ENCODE measurements at places on chromosomes 1 and 21.

- no peak for DNase-seq
These were observed 26.9 kb downstream of the SOD1 start for GRCh38 chr21:31686272-31686915.

DNA sequence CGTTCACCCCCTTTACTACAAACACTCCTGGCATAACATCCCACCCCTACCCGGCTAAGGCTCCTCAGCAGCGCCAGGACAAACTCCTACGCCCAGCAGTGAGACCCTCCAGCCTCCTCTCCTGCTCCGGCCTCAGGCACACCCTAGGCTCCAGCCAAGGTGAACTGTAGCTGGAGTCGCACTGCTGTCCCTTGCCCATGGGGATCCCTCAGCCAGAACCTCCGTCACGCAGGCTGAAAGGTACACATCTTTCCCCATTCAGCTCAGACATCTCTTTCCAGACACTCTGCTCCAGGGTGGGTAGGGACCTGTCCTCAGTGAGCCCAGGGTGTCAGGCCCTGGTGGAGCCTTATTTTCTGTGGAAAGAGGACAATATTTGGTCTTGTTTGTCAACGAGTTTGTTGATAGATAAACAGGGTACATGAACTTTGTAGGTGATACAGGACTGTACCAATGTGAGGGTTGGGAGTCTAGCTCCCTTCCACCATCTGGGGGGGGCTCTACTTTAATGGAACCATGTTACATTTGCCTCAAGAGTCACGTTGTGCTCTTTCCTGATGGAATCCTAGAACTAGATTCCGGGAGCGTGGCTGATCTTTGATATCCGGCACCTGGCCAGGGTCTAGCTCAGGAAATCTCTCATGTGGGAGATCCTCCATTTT, 56.5 kb upstream of the SSBP3 start:
- DNase-seq = no peak

- no peak for DNase-seq
These were observed 1331.1 kb downstream of the MRPL39 start for GRCh38 chr21:24276204-24276603.

GRCh38 chr1:231631717-231632116, 5.1 kb downstream of the DISC1 start:
- DNase-seq = no peak

DNA sequence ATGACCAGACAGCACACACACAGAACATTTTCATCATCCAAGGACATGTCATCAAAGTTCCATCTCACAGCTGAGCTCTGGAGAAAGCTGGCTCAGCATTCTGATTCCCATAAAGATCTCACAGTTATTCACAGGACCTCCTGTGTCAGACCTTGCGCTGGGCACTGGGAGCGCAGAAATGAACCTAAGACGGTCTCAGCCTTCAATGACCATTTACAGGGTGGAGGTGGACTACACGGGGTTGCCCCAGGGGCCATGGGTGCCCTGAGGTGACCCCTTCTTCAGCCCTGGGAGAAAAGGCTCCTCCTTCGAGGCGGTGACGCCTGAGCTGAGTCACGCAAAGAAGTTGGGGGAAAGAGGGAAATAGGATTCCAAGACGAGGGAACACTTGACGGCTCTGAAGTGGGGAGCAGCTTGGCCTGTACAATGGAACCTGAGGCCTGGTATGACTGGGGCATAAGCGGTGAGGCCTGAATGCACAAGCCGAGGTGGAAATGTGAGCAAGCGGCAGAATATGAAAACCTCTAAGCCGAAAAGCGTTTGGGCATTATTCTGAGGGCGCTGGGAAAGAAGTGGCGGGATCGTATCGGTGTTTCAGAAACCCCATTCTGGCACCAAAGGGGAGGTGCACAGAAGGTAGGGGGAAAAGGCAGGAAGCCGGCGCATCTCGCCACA, 797 bp downstream of the CC2D1B start:
- peak; percentile 76 for DNase-seq

- DNase-seq = no peak
These were observed 324.4 kb downstream of the KCTD3 start for GRCh38 chr1:215891266-215892057.

DNA sequence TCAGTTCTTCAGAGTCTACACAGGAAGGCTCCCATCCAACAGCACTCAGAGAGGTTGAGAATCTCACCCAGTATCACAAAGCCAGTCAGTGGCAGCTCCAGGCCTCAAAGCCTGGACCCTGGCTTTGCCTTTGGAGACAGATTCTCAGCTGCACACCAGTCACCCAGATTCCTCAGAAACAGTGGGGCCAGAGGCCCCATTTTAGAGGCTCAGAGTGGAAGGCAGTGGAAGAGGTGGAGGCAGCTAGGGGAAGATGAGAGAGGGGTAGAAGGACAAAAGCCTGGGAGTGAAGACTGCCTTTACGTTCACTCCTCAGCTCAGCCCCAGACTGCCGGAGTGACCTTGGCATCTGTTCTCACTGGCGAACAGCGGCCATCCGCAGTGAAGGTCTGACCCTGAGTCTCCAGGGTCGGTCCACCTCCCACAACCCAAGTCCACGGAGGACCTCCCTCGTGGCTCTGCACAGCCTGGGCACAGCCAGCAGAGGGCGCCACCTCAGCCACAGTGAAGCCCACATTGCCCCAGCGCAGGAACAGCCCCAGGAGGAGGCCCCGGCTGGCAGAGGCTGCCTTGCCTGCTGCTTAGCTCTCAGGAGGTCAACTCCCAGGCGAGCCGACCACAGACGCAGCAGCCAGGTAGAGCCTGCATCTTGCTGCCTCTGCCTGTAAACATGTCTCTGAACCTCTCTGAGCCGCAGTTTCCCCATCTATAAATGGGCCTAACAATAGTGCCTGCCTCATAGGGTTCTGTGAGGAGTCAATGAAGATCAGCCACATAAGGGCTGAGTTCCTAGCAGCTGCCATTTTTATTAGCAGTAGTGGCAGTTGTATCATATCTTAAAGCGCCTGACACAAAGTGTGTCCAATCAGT, 5.9 kb upstream of the FNDC5 start:
- peak; percentile 80 for DNase-seq

DNA sequence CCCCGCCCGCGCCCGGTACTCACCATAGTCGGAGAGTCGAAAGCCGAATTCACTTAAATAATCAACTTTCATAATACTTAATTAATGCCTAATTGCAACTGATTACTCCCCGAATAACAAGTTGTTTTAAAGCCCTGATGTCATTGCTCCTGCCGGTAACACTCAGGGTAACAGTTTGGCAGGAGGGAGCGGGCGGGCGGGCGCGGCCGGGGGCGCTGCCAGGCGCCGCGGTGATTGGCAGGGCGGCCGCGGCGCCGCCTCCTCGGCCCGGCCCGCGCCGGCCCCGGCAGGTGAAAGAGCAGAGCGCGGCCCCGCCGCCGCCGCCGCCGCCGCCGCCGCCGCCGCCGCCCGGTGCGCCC, 102.2 kb downstream of the CASZ1 start:
- no peak for DNase-seq

- DNase-seq = no peak
These were observed 8.7 kb upstream of the PRKACB start for GRCh38 chr1:84135341-84135740.

- DNase-seq = no peak
These were observed 138.0 kb upstream of the TNR start for GRCh38 chr1:175881246-175881976.

DNA sequence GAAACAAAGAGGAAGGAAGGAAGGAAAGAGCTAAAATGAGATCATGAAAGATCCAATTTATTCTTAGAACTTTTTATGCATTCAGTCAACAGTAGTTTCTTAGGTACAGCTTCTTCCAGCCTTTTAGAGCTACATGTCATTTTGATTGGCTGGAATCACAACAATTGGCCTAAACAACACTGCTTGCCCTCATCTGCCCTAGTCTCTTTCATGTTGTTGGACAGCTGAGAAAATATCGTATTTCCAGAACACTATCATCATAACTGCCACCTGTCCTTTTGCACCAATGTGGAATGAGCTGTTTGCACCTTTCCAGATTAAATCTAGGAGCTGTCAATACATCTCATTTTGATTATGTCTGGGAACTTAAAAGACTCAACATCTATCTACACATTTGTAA, 161.7 kb downstream of the TGFBR3 start:
- no peak for DNase-seq

GRCh38 chr21:42570362-42570761, 56.7 kb downstream of the SLC37A1 start:
- DNase-seq = no peak

- no peak for DNase-seq
These were observed 130.9 kb upstream of the ZBTB40 start for GRCh38 chr1:22320587-22321344.

DNA sequence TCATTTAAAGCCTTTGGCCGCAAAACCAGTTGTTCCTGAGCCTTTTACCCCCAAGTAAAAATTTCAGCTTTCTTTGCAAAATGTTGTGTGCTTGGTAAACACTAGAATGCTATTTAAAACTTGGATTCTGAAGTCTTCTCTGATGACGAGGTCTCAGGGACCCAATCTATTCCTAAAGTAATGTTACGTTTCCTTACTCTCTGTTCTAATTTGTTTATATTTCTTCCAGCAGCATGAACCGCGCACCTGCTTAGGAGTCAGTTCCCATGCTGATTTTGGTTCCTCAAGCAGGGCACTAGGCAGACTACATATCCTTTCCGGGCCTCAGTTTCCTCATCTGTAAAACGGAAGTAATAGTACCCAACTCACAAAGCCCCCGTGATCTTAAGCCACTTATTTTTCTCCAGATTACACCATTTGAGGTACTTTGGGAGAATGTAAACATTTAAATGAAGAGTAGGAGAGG, 969 bp upstream of the ALDH4A1 start:
- DNase-seq = no peak

DNA sequence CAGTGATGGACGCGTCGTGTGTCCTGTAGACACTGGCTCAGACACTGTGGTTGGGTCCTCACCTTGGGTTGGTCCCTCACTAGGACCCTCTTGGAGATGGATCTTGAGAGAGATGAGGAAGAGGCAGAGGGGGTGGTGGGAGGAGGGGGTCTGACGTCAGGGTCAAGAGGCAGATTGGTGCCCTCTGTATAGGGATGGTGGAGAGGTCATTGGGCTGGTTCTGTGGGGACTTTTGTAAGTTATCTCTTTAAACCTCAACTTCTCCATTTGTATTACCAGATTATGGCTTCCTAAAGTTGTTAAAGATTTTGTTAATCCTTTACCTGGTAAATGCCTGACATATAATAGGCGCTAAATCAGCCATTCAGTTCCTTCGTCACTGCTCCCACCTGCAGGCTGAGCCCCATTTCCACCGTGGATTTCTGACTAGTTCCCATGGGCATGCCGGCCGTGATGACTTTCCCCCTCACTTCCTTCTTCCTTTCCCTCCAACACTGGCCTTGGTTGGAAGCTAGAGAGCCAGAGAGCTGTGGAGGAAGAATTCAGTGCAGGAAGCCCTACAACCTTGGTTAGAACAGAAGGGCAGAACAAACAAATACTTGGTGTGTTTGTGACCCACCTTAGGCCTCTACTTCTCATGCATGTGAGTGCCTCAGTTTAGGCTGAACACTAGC, 8.6 kb downstream of the H6PD start:
- DNase-seq = no peak

- no peak for DNase-seq
These were observed 9.8 kb downstream of the SDHC start for GRCh38 chr1:161324020-161324419.

DNA sequence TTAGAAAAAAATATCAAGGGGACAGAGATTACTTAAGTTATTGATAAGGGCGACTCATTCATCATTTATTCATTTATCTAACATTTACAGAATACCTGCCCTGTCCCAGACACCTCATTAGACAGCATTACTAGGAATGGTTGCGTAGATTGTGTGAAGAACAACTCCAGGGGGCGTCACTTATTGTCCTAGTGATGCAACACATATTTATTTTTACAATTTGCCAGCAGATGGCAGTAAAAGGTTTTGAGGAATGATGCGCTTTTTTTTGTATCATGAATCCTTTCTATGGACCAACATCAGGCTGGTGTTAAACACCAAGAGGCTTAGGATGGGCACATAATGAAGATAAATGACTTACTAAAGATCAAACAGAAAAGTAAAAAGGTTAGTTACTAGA, 5.5 kb downstream of the NCAM2 start:
- DNase-seq = peak; percentile 8

- no peak for DNase-seq
These were observed at the start of gene LEMD1 for GRCh38 chr1:205421798-205422197. TSS of gene LEMD1 (minus strand) at chr1:205422056. CDS start at chr1:205420536, 1,520 bp downstream.

GRCh38 chr1:110348050-110348449, 8.9 kb downstream of the RBM15 start:
- DNase-seq = no peak

DNA sequence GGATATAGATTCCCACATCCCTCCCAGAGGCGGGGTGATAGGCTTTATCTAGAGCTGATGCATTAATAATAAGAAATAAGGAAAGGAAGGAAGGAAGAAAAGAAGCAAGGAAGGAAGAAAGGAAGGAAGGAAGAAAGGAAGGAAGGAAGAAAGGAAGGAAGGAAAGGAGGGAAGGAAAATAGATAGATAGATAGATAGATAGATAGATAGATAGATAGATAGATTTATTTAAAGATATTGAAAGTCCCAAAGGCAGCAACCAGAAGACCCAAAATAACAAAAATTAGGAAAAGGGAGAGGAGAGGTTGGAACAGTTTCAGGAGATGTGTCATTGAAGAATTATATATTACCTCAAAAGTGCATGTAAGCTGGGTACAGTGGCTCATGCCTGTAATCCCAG, 12.2 kb upstream of the SLC26A9 start:
- DNase-seq = no peak

DNA sequence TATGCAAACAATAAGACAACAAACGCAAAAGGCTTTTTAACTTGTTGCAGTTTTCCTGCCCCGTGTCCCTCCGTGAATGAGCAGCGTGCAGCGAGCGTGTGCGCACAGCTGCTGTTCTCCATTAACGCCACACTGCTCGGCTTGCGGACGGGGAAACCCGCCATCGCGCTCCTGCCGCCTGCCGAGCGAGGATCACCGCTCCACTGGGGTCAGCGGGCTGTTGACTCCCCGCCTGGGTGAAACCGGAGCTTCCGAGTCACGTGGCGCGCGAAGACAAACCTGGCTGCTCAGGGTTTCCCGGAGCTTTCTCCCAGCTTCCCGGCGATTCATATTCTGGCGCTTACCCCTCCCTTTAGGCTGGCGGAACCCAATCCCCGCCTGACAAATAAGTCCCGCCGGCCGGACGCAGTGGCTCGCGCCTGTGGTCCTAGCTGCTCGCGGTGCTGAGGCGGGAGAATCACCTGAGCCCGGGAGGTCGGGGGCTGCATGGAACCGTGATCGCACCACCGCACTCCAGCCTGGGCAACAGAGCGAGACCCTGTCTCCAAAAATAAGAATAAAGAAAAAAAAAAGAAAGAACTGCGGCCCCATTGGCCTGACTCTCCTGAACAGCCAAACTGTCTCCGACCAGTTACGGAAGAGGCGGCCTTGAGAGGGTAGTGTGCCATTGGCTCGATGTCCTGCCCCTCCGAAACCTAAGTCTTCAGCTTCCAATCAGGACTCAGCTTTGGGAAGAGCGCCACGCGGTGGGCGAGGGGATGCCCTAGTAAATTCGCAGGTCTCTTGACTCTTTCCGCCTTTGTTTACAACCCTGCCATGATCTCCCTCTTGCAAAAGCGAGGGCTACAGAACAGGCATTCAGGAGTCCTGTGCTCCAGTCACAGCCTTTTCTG, at the start of gene CREB3L4:
CREB3L4 (plus strand) TSS at position 796 of the 893 bp plus-strand sequence. CDS start 624 bp downstream, outside the sequence.
- peak; percentile 94 for DNase-seq

All from AG08395 (cell line).